Memory B cell (primary cell): ENCODE measurements at places on chromosomes 5 and 9.

GRCh38 chr9:90259311-90260246 lies 383.0 kb downstream of the DIRAS2 start:
- no peaks in the 10 kb centered on the region for H3K36me3 ChIP-seq
- no peaks in the 10 kb centered on the region for H3K4me1 ChIP-seq
- peaks cover 10% of the 10 kb centered on the region for H3K27me3 ChIP-seq
- H3K4me3 ChIP-seq: no peak overlapping the region

DNA sequence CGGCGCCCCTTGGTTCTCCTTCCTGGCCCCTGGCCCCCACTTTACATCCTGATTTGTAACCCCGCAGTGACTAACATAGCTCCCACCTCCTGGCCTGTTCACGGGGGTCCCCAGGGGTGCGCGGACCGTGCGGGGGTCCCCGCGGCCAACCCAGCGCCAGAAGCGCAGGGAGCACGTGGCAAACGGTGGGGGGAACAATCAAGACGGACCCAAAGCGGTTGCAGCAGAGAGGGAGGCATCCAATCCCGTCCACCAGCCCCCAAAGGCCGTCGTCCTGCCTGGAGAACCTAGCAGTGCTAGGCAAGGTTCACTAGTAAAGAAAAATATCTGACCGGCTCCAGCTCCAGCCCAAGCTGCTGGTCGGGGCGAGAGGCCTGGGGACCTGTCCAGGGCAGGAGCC lies 201.5 kb downstream of the AUH start:
- H3K4me1 ChIP-seq: peaks cover 33% of the 10 kb centered on the region
- no peaks in the 10 kb centered on the region for H3K36me3 ChIP-seq
- H3K27ac ChIP-seq: no peak overlapping the region
- no peak overlapping the region for H3K4me3 ChIP-seq
- no peaks in the 10 kb centered on the region for H3K27me3 ChIP-seq
- DNase-seq: no peak

DNA sequence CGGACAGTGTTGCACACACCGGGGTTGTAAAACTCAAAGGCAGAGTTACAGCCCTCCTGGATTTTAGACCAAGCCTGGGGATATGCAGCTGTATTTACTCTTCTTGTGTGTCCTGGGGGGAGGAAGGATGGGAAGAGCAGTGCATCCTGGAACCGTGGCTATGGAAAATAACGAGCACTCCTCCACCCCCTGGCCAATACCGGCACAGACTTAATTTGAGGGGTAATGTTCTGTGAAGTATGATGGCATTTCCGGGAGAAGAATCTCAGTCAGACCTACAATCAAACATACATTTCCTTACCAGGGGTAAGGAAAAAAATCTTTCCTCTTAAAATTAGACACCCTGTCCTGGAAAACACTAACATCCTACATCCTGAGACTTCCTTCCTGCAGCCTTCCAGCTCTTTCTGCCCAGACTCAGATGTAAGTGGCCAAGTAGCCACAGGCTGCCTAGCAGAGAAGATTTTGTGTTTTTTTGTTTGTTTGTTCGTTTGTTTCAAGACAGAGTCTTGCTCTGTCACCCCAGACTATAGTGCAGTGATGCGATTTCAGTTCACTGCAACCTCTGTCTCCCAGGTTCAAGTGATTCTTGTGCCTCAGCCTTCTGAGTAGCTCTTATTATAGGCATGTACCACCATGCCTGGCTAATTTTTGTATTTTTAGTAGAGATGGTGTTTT lies 11.0 kb upstream of the ERMP1 start:
- no peak overlapping the region for H3K4me3 ChIP-seq
- no peaks in the 10 kb centered on the region for H3K27me3 ChIP-seq
- H3K4me1 ChIP-seq: no peaks in the 10 kb centered on the region

GRCh38 chr5:14040542-14040941 lies 96.1 kb upstream of the DNAH5 start:
- H3K4me1 ChIP-seq: peaks cover 3% of the 10 kb centered on the region
- no peak overlapping the region for H3K27ac ChIP-seq
- DNase-seq: no peak
- H3K36me3 ChIP-seq: no peaks in the 10 kb centered on the region
- H3K4me3 ChIP-seq: no peak overlapping the region
- H3K27me3 ChIP-seq: peaks cover 23% of the 10 kb centered on the region

DNA sequence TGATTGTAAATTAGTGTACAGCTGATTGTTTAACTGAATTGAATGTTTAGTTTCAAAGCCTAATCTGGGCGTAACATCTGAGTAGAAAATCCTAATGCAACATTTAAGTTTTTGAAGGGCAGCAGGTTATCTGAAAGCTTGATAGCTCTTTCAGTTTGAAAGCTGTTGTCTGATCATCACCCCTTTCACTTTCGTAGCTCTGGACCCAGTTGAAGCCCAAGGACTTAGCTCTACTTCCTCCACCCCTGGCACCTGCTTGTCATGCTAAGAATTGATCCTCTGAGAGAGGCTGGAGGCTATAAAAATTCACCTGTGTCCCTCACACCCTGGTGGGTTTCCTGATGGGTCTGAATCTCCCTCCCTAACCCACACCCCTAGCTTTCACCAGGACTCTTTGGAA lies 86.0 kb downstream of the ZFAND5 start:
- H3K27ac ChIP-seq: no peak overlapping the region
- H3K36me3 ChIP-seq: no peaks in the 10 kb centered on the region
- peaks cover 6% of the 10 kb centered on the region for H3K27me3 ChIP-seq
- no peak for DNase-seq
- H3K4me3 ChIP-seq: no peak overlapping the region
- H3K4me1 ChIP-seq: no peaks in the 10 kb centered on the region

DNA sequence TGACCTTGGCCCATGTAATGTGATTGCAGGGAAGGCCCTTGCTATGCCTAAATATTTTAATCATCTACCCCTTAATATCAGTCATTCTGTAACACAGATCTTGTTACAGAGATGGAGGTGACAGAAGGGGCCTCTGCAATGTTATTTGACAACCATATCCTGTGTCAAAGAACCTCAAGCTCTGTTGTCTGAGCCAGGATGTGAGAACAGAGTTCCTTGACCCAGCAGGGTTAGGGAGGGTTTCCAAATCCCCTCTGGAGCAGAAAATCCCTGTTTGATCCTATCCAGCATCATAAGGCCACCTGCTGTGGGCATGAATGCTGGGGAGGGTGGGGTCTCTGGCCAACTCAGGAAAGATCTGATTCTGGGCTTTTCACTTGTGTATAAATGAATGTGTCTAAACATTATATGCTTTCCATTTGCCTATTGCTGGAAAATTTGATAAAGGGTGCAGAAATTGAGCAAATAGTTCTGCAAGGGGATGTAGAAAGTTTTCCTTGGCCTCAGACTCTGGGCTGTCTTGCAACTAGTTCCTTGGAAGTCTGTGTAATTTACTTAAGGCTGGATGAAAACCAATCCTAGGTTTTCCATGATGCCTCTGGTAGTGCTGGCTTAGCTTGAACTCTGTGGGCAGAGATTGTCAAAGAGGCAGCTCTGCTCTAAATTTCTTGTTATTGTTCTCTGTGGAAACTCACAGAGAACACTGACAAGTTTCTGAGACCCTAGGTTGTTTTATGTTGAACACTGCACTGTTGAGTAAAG lies 71.0 kb downstream of the PGM5 start:
- H3K27me3 ChIP-seq: peaks cover 7% of the 10 kb centered on the region
- no peaks in the 10 kb centered on the region for H3K4me1 ChIP-seq
- no peak for DNase-seq
- peaks cover 2% of the 10 kb centered on the region for H3K36me3 ChIP-seq
- H3K4me3 ChIP-seq: no peak overlapping the region

DNA sequence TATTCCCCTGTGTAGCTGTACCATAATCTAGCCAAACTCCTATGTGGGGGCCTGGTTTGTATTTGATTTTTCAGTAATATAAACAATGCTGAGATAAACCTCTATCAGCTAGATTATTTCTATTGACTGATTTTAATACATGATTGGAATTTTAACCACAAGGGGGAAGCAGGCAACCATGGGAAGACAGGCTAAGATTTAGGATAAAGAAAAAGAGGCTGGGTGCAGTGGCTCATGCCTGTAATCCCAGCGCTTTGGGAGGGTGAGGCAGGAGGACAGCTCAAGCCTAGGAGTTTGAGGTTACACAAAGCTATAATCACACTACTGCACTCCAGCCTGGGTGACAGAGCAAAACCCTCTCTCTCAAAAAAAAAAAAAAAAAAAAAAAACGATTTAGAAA lies 18.1 kb upstream of the GPX3 start:
- no peaks in the 10 kb centered on the region for H3K4me1 ChIP-seq
- no peak overlapping the region for H3K27ac ChIP-seq
- no peaks in the 10 kb centered on the region for H3K36me3 ChIP-seq
- H3K4me3 ChIP-seq: no peak overlapping the region

GRCh38 chr5:177421062-177421798 lies 5.2 kb upstream of the GRK6 start:
- H3K36me3 ChIP-seq: no peaks in the 10 kb centered on the region
- DNase-seq: no peak
- no peaks in the 10 kb centered on the region for H3K27me3 ChIP-seq
- no peak overlapping the region for H3K27ac ChIP-seq

DNA sequence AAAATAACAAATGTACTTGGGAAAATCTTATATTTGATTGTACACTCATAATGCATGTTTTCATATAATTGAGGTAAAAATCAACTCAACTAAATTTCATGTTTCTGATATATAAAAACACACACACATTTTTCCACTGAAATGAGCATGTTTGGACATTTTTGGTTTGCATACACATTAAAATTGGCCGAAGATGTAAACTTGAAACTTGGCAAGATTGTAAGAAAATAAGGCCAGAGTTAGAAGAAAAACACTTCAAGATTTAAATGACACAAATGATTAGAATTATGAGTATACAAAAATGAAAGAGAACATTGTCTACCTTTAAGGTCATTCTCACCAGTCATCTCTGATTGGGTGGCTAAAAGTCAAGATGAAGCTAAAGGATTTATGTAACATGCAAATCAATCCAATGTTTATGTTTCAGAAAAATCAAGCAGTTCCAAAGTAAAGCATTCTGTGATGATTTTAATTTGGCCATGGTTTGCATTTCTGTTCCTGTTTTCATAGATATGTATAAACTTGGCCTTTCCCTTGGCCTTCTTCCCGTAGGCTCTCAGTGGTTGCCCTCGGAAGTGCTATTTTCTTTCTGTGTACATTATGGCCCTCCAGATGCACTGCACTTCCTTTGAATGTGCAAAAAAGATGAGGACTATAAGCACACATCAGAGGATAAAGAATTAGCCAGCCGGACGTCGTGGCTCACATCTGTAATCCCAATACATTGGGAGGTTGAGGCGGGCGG lies 1105.4 kb upstream of the DMAC1 start:
- H3K27ac ChIP-seq: no peak overlapping the region
- H3K4me1 ChIP-seq: no peaks in the 10 kb centered on the region

GRCh38 chr9:113737517-113738271 lies 138.4 kb upstream of the ZNF618 start:
- H3K36me3 ChIP-seq: peaks cover 9% of the 10 kb centered on the region
- no peak overlapping the region for H3K27ac ChIP-seq
- peaks cover 22% of the 10 kb centered on the region for H3K27me3 ChIP-seq
- H3K4me1 ChIP-seq: peaks cover 4% of the 10 kb centered on the region
